HEK293T (cell line): ENCODE measurements at places on chromosomes 1 and 21.

GRCh38 chr1:96488777-96489176 lies 232.8 kb upstream of the PTBP2 start:
- DNase-seq: no peak

- DNase-seq: no peak
These were observed 37.6 kb downstream of the DHCR24 start for GRCh38 chr1:54849219-54850068.

- DNase-seq: no peak
These were observed 443.9 kb downstream of the KIF26B start for GRCh38 chr1:245598524-245599305.

- DNase-seq: no peak
These were observed 28.7 kb downstream of the RPRD2 start for GRCh38 chr1:150392627-150393026.

DNA sequence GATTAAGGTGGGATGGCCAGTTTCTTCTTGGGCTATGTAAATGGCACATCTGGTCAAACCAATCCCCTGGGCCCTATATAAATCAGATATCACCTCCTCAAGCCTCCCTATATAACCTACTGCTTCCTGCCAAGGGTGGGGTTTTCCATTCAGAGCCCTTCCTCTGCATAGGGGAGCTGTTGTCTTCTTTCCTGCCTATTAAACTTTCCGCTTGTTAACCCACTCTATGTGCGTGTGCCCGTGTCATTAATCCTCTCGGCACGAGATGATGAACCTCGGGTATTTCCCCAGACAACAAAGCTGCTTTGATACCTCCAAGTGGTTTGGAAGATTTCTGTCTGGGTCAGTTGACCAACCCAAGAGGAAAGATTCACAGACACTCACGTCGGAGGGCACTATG lies 19.3 kb upstream of the SERTAD4 start:
- DNase-seq: no peak

DNA sequence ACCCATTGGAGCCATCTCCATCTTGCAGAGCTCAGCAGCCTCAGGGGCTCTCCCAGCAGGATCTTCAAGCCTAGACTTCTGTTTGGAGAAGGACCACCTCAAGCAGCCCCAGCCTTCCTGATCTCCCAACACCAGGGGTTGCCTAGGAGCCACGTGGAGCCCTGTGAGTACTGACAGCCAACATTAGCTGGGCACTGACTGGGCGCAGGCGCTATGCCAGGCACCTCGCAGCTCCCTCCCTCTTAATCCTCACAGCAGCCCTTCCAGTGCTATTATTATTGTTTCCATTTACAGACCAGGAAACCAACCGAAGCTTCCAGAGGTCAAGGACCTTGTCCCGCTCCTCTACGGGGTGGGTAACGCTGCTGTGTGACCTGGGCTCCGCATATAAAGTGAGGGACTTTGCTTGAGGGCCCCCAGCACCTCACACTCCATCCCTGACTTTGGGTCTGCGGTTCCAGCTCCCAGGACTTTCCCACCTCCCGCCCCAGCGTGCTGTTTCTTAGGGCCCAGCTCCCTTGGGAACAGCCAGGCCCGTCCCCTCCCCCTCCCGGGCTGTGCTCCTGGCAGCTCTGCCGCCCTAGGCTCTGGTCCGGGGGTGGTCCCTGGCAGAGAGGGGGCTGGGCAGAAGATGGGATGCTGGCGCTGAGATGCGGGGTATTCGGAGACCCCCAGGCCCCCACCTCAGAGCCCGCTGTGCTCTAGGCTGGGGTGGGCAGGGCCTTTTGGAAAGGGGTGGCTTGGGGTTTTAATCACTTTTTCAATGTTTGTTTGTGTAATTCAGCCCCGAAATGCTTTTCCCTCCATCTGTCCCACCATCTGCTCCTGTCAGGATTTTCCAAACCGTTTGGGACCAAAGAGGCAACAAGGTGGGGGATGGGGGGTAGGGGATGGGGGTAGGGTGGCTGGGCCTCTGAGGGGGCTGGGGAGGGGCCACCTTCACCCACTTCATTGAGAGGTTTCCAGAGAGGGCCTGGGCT lies 4.1 kb upstream of the HPCA start:
- no peak for DNase-seq

DNA sequence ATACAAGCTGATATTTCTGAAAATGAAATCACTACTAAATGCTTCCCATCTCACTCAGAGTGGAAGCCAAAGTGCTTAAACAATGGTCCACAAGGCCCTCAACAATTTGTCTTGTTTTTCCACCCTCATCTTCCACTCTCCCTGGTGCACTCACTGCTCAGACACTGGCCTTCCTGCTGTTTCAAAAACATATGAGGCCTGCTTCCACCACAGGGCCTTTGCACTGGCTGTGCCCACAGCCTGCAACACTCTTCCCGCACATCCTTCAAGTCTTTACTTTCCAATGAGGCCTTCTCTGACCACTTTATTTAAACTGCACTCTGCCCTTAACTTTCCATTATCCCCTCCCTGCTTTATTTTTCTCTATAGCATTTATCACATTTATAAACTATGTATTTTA lies 53.8 kb downstream of the SYNJ1 start:
- no peak for DNase-seq

GRCh38 chr1:29162476-29163138 lies 19.1 kb downstream of the SRSF4 start:
- DNase-seq: no peak

DNA sequence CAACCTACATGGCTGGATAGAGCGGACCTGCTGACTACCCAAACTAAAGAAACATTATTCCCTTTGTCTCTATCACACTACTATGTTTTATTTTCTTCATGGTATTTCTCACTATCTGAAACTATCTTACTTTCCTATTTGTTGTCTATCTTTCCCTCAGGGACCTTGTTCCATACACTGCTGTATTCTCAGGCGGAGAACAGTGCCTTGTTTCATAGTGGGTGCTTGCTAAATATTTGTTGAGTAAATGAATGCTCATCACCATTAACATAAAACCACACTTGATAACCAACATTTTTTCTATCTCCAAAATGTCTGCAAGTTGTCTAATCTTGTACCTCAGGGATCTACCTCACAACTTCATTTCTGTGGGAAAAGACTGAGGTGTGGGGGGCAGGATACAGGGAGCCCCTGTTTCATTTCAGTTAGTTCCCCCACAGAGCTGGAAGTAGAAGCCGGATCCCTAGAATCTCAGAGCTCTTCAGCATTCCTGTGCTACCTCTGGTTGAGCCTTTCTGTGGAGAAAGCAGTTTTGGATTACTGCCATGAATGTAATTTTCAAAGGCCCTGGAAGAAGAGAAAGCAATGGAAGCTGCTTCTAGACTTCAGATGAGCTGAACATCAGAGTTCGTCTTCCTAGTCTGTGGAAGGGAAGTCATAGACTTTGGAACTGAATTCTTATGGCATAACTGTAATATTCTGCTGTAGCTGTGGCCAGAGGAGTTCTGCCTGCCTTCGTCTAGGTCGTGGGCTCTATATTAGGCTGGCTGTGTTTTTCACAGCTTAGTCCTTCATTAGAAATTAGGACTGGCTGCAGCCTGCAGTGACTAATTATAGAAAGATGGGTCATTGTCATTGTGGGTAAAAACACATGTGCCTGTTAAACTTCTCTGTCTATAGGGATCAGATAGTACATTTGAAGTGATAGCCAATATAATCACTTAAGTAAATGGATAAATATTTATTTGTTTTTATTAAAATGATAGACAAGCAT lies 293.2 kb upstream of the SGIP1 start:
- no peak for DNase-seq

DNA sequence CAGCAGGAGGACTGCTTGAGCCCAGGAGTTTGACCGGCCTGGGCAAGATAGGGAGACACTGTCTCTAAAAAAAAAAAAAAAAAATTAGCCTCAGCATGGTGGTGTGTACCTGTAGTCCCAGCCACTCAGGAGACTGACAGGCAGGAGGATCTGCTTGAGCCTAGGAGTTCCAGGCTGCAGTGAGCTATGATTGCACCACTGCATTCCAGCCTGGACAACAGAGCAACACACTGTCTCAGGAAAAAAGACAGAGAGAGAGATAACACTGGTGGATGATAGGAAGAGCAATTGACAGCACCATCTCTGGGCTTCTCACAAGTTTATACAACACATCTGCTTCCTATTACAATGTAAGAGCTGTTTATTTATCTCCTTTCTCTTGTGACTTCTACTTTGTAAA lies 2.4 kb upstream of the RNU11 start:
- DNase-seq: no peak

DNA sequence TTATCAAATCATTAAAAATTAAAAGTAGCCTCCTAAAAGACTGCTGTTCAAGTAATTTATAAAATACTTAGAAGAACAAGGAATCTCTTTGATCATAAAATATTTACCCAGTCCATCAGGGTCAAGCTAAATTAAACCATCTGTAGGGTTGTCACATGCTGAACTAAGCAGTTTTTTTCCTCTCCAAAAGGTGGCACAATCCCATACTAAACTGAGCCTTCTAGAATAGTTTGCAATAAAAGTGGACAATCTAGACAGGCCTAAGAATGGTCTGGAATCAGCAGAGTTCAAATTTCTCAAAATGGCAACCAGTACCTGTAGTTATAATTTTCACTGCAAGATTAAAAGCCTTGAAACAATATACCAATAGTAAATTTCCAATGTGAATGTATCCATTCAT lies 194.8 kb downstream of the EIF4G3 start:
- no peak for DNase-seq

GRCh38 chr1:206967096-206967849 lies 3.0 kb downstream of the FCAMR start:
- no peak for DNase-seq

GRCh38 chr1:197342669-197343068 lies 74.6 kb downstream of the CRB1 start:
- no peak for DNase-seq

GRCh38 chr1:86787621-86788020 lies 83.2 kb downstream of the SH3GLB1 start:
- no peak for DNase-seq

- DNase-seq: no peak
These were observed 52.7 kb downstream of the TGFB2 start for GRCh38 chr1:218397752-218398339.

DNA sequence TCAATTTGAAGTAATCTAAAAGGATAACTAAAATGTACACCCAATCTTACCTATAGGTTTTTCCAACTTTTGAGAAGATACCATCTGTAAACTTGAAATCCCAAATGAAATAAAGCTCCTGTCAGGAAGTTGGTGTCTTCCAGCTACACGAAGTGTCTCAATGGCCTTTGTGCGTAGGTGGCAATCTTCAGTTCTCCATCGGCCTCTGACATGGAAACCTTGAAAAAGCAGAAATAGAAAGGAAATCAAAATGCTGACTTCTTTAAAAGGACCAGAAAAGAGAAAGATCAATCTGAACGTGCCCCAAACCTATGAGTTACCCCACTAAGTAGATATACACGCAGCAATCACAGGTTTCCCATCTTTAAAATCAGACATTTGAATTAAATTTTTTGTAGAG lies 10.0 kb downstream of the MKNK1 start:
- no peak for DNase-seq

GRCh38 chr1:166951050-166951449 lies 24.3 kb downstream of the ILDR2 start:
- no peak for DNase-seq
